ENCODE measurements at places on chromosomes 7 and 10.

DNA sequence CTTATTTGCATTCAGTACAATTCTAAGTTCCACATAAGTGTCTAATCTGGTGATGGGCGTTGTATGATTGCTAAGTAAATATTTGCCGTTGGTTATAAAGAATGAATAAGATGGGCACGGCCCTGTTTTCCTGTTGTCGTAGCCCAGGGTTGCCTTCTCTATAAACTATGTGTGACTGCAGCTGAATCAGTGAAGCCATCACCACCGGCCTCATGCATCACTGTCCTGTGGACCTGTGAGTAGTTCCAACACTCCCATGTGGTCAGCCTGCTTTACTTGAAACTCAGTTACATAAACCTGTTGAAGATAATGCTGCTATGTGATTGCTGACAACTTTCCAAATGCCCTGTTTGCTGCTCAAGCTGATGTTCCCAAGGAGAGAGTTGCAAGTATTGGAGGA, 21.6 kb upstream of the KLF6 start:
- H3K36me3 ChIP-seq = no peaks in the 10 kb centered on the region
- H3K4me3 ChIP-seq = peak overlapping the region; percentile 56
- peaks cover 68% of the 10 kb centered on the region for H3K4me1 ChIP-seq

- H3K4me3 ChIP-seq = no peak overlapping the region
- H3K27ac ChIP-seq = no peak overlapping the region
- no peaks in the 10 kb centered on the region for H3K27me3 ChIP-seq
- no peak for DNase-seq
- H3K36me3 ChIP-seq = no peaks in the 10 kb centered on the region
Measured at GRCh38 chr7:16970732-16971482, 89.1 kb upstream of the AGR3 start.

DNA sequence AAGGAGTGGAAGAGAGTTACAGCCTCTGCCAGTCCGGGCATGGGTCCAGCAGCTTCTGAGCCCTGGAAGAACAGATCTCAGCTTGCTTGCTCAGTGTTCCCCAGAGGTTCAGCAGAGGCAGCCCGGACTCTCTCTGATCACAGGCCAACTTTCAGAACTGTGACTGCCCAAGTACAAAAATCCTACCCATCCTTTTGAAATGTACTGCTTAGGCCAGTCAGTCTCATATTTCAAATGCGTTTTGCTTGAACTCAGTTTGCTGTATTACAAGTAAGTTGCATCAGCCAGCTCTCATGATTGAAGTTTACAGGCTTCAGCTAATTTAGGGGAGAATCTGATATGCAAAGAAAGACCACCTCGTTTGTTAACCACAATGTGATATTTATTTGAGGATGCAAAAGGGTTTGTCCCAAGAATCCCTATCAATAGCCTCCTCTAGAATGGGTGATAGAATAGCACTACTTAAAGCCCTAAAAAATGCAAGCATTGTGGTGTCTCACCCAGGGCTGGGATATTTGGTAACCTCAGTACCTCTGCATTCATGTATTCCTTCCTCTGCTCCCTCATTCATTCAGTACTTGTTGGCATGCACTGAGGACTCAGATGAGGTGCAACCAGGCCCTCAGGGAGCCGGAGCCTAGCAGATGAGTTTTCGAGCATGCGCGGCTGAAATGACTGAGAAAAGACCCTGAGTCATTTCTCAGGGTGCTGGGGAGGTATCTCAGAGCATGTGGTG, 7.0 kb downstream of the AIMP2 start:
- peaks cover 20% of the 10 kb centered on the region for H3K4me1 ChIP-seq
- H3K27ac ChIP-seq = peak overlapping the region; percentile 81
- no peaks in the 10 kb centered on the region for H3K27me3 ChIP-seq

- H3K27me3 ChIP-seq = peaks cover 55% of the 10 kb centered on the region
- no peaks in the 10 kb centered on the region for H3K36me3 ChIP-seq
- H3K4me3 ChIP-seq = no peak overlapping the region
- peaks cover 6% of the 10 kb centered on the region for H3K4me1 ChIP-seq
Measured at GRCh38 chr10:122565766-122566206, 5.2 kb downstream of the DMBT1 start.

DNA sequence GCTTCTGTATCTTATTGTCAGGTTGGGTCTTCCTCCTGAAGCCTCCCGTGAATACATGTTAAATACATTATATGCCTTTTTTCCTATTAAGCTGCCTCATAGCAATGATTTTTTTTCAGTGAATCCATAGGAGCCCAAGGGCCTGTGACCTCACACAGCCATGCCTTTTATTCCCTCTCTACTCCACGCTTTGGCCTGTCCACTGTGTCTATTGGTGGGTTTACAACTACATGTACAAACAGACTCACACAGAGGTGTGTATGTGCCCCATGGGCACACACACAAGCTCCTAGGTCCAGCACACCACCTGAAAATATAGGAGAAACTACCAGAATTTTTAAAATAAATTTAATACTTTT, 560.4 kb downstream of the IPMK start:
- DNase-seq = no peak
- no peak overlapping the region for H3K4me3 ChIP-seq
- H3K36me3 ChIP-seq = no peaks in the 10 kb centered on the region
- no peak overlapping the region for H3K27ac ChIP-seq
- no peaks in the 10 kb centered on the region for H3K4me1 ChIP-seq

DNA sequence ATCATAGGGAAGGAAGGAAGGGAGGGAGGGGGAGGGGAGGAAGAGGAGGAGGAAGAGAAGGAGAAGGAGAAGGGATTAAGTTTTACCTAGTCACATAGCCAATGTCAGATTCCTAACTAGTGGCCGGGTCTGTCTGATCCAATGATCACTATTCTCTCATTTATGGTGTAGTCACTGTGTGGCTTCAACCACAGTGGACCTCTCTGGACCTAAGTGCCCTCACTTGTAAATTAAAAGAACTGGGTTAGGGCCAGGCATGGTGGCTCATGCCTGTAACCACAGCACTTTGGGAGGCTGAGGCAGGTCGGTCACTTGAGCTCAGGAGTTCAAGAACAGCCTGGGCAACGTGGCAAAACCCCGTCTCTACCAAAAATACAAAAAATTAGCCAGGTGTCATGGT, 6.6 kb upstream of the SERPINE1 start:
- H3K36me3 ChIP-seq = no peaks in the 10 kb centered on the region
- peaks cover 19% of the 10 kb centered on the region for H3K4me1 ChIP-seq
- H3K4me3 ChIP-seq = no peak overlapping the region
- DNase-seq = no peak
- peaks cover 17% of the 10 kb centered on the region for H3K27me3 ChIP-seq

DNA sequence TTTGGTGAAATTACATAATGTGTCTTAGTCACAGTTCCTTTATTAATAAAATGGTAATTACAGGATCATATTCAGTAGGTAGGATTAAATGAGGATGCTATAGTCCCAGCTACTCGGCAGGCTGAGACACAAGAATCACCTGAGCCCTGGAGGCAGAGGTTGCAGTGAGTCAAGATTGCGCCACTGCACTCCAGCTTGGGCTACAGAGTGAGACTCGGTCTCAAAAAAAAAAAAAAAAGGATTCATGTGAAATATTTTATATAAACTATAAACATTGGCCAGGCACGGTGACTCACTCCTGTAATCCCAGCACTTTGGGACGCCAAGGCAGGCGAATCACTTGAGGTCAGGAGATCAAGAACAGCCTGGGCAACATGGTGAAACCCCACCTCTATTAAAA, 197.9 kb downstream of the IMMP2L start:
- DNase-seq = no peak
- H3K4me3 ChIP-seq = no peak overlapping the region
- H3K4me1 ChIP-seq = peaks cover 8% of the 10 kb centered on the region
- no peaks in the 10 kb centered on the region for H3K36me3 ChIP-seq
- no peaks in the 10 kb centered on the region for H3K27me3 ChIP-seq

DNA sequence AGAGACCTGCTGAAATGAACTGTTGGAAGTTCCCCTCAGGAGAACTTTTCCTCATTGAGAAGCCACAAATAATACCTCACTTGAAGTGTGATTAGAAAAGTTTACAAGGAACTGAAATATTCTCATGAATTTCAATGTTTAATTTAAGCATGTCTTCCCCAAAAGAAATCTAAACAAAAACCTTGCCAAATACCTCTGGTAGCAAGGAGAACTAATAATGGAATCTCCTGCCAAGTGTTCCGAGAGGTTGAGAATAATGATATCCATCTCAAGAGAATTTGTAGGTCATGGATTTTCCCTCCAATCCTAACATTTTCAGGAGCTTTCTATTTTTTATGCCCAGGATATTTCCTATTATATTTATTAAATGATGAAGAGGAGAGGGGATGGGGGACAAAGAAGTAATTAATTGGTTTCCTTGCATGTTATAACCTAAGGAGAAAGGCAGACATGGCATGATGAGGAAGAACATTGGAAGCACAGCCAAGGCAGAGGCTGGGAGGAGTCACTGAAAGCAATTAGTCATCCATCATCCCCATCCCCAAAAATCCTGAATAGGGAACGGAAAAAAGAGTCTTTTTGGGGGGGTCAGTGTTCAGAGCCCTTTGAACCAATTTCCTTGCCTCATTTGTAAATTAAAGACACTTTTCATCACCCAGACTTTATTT, 93.6 kb upstream of the IL6 start:
- H3K27ac ChIP-seq = no peak overlapping the region
- H3K4me3 ChIP-seq = no peak overlapping the region
- H3K36me3 ChIP-seq = no peaks in the 10 kb centered on the region
- DNase-seq = no peak
- no peaks in the 10 kb centered on the region for H3K4me1 ChIP-seq

DNA sequence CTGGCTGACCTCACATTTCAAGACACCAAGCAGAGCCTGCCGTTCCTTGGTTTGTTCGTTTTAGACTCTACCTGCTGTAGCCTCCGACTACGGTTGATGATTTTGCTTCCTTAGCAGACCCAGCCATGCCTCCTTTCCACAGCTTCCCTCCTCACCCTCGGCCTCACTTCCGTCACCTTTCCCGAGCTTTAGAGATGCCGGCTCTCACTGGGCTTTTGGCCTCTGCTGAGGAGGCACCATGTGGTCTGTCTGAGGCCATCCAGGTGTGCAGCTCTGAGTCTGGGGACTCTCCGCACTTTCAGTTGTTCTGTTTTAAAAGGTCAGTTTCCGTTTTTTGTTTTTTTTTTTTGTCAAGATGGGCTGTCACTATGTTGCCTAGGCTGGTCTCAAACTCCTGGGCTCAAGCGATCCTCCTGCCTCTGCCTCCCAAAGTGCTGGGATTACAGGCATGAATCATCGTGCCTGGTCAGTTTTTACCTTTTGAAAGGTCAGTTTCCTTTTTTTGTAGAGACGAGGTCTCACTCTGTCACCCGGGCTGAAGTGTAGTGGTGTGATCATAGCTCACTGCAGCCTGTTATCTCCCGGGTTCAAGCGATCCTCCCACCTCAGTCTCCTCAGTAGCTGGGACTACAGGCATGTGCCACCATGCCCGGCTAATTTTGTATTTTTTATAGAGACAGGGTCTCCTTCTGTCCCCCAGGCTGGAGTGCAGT, 11.7 kb downstream of the ORAI2 start:
- H3K27me3 ChIP-seq = no peaks in the 10 kb centered on the region
- DNase-seq = no peak
- H3K36me3 ChIP-seq = no peaks in the 10 kb centered on the region
- no peaks in the 10 kb centered on the region for H3K4me1 ChIP-seq
- H3K27ac ChIP-seq = no peak overlapping the region
- no peak overlapping the region for H3K4me3 ChIP-seq

DNA sequence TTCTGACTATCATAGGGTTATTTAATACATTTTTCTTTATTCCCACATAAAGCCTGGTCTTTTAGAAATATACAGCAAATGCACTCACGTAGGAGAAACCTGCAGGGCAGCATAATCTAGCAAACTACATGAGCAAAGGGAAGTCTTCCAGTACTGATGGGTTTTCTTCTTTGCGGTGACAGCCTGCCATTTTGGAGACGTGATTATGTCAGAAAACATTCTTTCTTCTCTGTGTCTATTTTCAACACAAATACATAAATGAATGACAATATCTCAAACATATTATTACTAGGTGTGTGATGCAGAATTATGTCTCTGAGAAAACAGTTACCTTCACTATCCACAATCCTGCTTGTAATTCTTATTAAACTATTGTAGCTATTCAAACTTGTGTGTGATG, 425.0 kb downstream of the GPAM start:
- peaks cover 24% of the 10 kb centered on the region for H3K27me3 ChIP-seq
- no peak overlapping the region for H3K27ac ChIP-seq
- peaks cover 10% of the 10 kb centered on the region for H3K4me1 ChIP-seq
